ENCODE measurements at places on chromosomes 12 and 14.

DNA sequence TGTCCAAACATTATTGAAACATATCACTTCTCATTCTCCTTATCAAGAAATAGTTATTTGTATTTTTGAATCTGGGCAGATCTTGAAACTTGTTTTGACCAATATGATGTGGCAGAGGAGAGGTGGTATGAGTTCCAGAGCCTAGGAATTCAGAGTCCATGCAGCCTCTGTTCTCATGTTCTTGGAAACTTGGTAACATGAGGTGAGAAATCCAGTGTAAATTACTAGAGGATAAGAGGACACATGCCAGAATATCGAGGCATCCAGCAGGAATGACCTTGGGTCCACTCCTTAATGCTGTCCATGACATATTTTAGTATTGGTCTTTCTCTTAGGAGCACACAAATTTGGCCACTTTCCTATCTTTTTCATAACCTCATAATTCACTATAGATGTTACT, 1374.6 kb downstream of the FSCB start:
- DNase-seq, result no peak

- DNase-seq, result no peak
Observed at GRCh38 chr14:58428118-58428683, 682 bp downstream of the KIAA0586 start.

- DNase-seq, result no peak
Observed at GRCh38 chr14:54472315-54472714, 16.5 kb downstream of the GMFB start.

DNA sequence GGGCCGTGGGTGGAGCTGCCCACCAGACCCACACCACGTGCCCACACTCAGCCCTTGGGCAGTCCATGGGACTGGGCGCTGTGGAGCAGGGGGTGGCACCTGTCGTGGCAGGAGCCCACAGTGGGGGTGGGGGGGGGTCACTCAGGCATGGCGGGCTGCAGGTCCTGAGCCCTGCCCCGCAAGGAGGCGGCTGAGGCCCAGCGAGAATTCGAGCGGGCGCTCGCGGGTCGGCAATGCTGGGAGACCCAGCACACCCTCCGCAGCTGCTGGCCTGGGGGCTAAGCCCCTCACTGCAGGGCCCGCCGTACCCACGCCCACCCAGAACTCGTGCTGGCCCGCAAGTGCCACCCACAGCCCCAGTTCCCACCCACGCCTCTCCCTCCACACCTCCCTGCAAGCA, 132.6 kb upstream of the GARIN2 start:
- DNase-seq, result no peak

- DNase-seq, result no peak
Observed at GRCh38 chr12:22321638-22322037, 12.9 kb downstream of the ST8SIA1 start.

- no peak for DNase-seq
Observed at GRCh38 chr12:109632342-109632741, 58.7 kb downstream of the MVK start.
